Left lung (tissue), 14 donors: ENCODE measurements at places on chromosomes 5 and 9. TPM values are rescaled to one million over a fixed set of nuclear protein-coding genes. Genes with fewer than 3 reads are reported as not detected.

Gene CATSPER3
- 0.85 TPM for total RNA-seq

Gene HK3
- 29.0 TPM for total RNA-seq

Gene MEGF10
- total RNA-seq, result 0.24 TPM

Gene SEC61B
- 137 TPM for total RNA-seq

Gene RABL6
- total RNA-seq, result 75.9 TPM

Gene ST6GALNAC6
- total RNA-seq, result 57.0 TPM

Gene CDH12
- not detected for total RNA-seq

Gene FOXD1
- 0.10 TPM for total RNA-seq

Gene NR5A1
- not detected for total RNA-seq

Gene CD72
- total RNA-seq, result 4.0 TPM

Gene TSSK1B
- not detected for total RNA-seq

Gene FAM221B
- not detected for total RNA-seq

Gene TAF11L11
- total RNA-seq, result not detected

Gene SLC36A2
- total RNA-seq, result not detected

Gene DNAJA1
- 134 TPM for total RNA-seq

Gene OLFML2A
- total RNA-seq, result 10.8 TPM

Gene OBP2B
- total RNA-seq, result not detected

Gene LVRN
- total RNA-seq, result 0.45 TPM

Gene HTR1A
- total RNA-seq, result not detected

Gene SLC1A1
- total RNA-seq, result 46.6 TPM

Gene BTNL3
- total RNA-seq, result not detected

Gene SCGB3A2
- 108 TPM for total RNA-seq

Gene PJA2
- total RNA-seq, result 81.4 TPM

Gene UBAP1
- total RNA-seq, result 54.1 TPM

Gene RELL2
- total RNA-seq, result 2.6 TPM

Gene TLX3
- total RNA-seq, result not detected

Gene HSD17B3
- total RNA-seq, result 0.41 TPM

Gene PCDHGB6
- 5.9 TPM for total RNA-seq

Gene CDX1
- 0.52 TPM for total RNA-seq

Gene SOHLH1
- total RNA-seq, result not detected

Gene FRMD3
- total RNA-seq, result 3.7 TPM

Gene FOXD4L6
- total RNA-seq, result not detected

Gene OTP
- total RNA-seq, result not detected

Gene CDH10
- total RNA-seq, result 0.21 TPM

Gene APC
- 52.0 TPM for total RNA-seq

Gene DDX4
- total RNA-seq, result not detected

Gene MAMDC2
- total RNA-seq, result 19.4 TPM

Gene CRB2
- 0.08 TPM for total RNA-seq

Gene AK1
- 264 TPM for total RNA-seq

Gene PDGFRB
- total RNA-seq, result 129 TPM

Gene PCDHGA7
- 1.7 TPM for total RNA-seq

Gene OR1L8
- not detected for total RNA-seq

Gene TPPP
- total RNA-seq, result 14.4 TPM
